ENCODE measurements at places on chromosomes 16 and 17. TPM values are rescaled to one million over a fixed set of nuclear protein-coding genes. Genes with fewer than 3 reads are reported as not detected.
A peak's percentile ranks its signal among the peaks of the same experiment; 100 is the strongest.

DNA sequence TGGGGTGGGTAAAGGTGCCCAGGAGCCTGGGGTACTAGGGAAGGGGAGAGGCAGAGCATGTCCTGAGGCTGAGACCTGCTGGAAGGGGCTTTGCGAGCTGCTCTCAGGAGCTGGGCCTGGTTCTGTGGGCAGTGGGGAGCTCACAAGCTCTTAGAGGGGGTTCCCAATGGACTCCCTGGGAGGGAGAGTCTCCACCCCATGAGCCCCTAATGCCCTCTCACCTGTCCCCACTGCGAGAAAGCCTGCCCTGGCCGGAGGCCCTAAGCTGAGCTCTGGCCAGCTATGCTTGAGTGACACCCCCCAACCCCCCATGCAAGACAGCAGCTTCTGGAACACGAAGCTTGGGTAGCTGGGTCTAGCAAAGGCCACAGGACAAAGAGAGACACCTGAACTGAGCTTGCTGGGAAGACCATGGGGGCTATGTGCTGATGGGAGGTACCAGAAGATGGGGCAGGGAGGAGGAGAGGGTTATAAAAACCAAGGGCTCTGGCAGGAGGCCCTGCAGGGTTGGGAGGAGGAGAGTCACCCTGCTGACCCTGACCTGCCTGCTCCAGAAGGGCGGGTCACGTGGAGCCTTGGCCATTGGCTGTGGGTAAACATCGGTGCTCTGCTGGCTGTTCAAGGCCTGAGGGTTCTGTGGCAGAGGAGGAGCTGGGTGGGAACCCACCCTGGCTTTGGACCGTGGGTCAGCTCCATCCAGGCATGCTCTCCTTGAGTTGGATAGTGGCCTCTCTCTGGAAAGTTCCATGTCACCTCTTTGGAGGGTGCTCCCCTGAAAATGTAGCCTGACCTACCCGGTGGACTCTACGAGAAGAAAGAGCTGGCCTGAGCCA lies 106.7 kb downstream of the RAB11FIP4 start:
- DNase-seq: no peak

- DNase-seq: no peak
These were observed at the start of gene C1QTNF8 for GRCh38 chr16:1096169-1097082. TSS of gene C1QTNF8 (minus strand) at chr16:1096244. CDS start at chr16:1094922, 1,322 bp downstream.

DNA sequence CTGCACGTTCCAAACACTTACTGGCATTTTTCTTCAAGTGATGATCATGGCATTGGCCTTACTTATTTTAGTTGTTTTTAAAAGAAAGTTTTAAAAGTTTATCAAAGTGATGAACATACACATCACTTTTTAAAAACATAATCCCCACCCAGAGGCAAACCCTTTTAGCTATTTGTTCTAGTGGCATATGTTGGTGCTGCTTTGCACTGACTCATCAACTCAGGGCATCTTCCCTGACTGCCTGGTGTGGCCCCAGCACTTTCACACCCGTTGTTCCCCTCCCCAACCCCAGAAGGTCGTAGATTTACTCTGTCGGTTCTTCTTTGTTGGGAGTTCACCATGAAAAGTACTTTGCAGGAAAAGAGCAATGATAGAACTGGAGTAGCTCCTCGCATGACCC lies 161.3 kb downstream of the RPTOR start:
- DNase-seq: no peak

Gene FBXO39
- 0.22 TPM for total RNA-seq

Gene AXIN2
- 33.4 TPM for total RNA-seq

- no peak for DNase-seq
These were observed 4.4 kb downstream of the ITGAL start for GRCh38 chr16:30476991-30477390.

GRCh38 chr16:69199382-69199781 lies 12.4 kb downstream of the SNTB2 start:
- no peak for DNase-seq

Gene EMP2
- 22.6 TPM for total RNA-seq

- DNase-seq: no peak
These were observed 4.2 kb upstream of the MAP3K14 start for GRCh38 chr17:45320931-45321461.

Gene SLC5A10
- not detected for total RNA-seq

Gene CHRNB1
- total RNA-seq: 13.8 TPM

DNA sequence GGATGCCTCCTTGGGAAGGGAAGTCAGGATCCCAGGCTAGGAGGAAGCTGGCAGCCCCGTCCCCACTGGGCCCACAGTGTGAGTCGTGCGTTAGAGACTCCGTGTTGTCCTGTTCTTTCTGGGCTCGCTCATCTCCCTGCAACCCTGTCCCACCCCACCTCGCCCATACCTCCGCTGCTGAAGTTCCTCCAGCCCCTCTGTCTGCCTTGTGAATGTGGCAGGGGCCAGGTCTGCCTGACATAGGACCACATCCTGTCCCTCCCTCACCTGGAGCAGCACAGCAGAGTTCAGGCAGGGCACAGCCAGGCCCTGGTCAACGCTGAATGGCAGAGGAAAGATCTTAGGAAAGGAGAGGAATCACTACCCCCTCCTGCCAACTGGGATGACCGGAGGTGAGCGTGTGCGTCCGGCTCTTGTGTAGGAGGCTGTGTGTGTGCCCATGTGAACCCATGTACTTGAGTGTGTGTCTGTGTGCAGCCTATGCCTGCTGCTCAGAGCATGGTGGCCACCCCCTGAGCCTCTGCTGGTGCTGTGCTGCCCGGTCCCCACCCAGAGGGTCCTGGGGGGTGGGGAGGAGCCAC lies 12.8 kb downstream of the KCNJ18 start:
- DNase-seq: no peak

- no peak for DNase-seq
These were observed 2177.2 kb downstream of the TP53TG3F start for GRCh38 chr16:35636480-35637230.

GRCh38 chr17:29111816-29112499 lies 68.2 kb downstream of the MYO18A start:
- peak; percentile 95 for DNase-seq

- no peak for DNase-seq
These were observed 31.8 kb downstream of the CD300LF start for GRCh38 chr17:74680941-74681340.

DNA sequence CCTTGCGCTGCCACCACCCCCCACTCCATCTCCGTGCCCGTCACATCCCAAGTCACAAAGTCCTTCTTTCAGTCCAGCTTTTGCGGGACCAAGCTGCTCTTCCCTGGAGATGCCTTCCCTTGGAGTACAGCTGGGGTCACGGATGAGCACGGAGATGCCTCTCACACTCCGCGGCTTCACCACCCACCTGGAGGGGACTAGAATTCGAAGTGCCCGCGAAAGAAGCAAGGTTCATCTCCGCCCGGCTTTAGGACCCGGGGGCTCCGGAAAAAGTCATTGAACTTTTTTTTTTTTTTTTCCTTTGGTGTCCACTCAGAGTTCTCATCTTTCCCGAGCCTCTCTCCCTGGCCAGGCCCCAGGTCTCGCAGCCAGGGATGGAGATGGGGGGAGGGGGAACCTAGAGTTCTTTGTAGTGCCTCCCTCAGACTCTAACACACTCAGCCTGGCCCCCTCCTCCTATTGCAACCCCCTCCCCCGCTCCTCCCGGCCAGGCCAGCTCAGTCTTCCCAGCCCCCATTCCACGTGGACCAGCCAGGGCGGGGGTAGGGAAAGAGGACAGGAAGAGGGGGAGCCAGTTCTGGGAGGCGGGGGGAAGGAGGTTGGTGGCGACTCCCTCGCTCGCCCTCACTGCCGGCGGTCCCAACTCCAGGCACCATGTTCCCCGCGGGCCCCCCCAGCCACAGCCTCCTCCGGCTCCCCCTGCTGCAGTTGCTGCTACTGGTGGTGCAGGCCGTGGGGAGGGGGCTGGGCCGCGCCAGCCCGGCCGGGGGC lies at the start of gene FKBP10:
TSS of gene FKBP10 (plus strand) at position 624 of the 771 bp plus-strand sequence. CDS start at position 655, 31 bp downstream.
- peak; percentile 91 for DNase-seq

DNA sequence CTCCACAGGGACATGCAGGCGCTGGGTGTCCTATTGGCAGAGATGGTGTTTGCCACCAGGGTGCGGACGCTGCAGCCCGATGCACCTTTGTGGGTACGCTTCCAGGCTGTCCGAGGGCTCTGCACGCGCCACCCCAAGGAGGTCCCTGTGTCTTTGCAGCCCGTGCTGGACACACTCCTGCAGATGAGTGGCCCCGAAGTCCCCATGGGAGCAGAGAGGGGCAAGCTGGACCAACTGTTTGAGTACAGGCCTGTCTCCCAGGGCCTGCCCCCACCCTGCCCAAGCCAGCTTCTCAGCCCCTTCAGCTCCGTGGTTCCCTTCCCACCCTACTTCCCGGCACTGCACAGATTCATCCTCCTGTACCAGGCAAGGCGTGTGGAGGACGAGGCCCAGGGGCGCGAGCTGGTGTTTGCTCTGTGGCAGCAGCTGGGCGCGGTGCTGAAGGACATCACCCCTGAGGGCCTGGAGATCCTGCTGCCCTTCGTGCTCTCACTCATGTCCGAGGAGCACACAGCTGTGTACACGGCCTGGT lies 2.8 kb downstream of the WDR81 start:
- no peak for DNase-seq

- DNase-seq: no peak
These were observed 30.4 kb upstream of the SSTR5 start for GRCh38 chr16:1042049-1042744.

DNA sequence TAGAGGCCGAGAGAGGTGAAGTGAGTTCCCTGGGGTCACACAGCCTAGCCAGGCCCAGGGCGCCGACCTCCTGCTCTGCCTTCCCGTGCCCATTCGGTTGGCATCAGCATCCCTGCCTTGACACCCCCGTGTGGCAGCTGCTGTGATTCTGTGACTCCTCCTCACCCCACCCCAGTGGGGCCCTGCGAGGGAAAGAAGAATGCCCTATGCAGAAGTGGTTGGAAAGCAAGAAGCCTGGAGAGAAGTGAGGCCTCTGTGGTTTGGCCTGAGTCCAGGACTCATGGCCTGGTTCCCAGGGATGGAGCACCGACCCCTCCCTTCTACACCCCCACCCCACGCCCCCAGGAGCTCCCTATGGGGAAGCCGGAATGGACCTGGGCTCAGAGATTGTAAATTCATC lies 296.2 kb downstream of the SEC14L1 start:
- no peak for DNase-seq

GRCh38 chr17:82267575-82268379 lies 5.7 kb downstream of the CSNK1D start:
- no peak for DNase-seq

DNA sequence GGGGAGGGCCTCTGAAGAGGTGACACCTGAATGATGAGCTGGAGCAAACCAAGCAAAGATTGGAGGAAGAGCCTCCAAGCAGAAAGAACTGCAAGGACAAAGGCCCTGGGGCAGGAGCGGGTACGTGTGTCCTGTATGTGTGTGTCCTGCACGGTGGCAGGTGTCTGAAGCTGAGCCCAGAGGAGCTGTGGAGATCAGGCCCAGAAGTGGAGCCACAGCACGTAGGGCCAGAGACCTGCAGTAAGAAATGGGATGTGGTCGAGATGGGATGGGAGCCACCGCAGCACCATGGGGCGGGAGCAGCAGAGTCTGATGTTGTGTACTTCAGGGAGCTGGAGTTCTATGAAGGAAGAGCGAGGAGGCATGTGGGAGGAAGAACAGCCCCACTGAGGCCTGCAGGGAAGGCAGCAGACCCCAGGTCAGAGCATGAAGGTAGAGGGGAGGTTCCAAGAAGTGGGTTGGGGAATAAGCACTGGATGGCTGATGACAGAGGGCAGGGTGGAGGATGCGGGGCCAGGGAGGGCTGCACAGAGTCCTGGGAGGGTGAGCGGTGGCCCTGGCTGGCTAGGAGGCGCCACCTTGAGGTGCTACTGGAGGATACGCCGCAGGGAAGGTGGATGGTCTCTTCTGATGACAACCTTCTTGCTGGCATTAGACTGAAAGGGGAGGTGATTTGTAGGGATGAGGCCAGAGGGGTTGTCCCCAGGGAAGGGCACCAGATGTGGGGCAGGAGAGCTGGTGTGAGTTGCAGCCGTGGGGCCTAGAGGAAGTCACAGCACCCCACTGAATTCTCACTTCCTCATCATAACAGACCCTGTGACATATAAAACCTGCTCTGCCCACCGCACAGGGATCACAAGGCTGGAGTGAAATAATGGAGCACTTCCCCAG lies 10.6 kb upstream of the CETP start:
- DNase-seq: peak; percentile 74

Gene OTOA
- total RNA-seq: 0.32 TPM

Gene TPSD1
- total RNA-seq: not detected

Gene KRTAP4-9
- not detected for total RNA-seq

Gene CBFB
- total RNA-seq: 34.3 TPM

DNA sequence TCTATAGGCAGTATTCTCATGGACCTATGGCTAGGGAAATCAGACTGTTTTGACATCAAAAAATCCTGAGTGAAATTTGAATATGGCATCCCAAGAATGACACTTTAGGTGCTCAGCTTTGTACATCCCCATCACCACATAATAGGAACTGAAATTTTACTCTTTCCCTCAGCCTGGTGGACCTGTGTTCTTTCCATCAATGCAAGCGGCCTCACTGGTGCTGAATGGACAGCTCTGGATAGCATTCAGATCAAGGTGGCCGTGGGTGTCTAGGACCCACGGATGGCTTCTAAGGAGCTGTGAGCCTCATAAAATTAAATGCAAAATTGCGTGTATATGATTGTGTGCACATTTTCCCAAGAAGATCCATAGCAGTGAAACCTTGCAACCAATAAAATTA lies 152.6 kb downstream of the MAP2K6 start:
- no peak for DNase-seq

- no peak for DNase-seq
These were observed 156.2 kb downstream of the PPM1E start for GRCh38 chr17:58911741-58912343.

GRCh38 chr16:85125570-85126393 lies 13.5 kb upstream of the CIBAR2 start:
- DNase-seq: no peak

Gene HSD17B2
- not detected for total RNA-seq

DNA sequence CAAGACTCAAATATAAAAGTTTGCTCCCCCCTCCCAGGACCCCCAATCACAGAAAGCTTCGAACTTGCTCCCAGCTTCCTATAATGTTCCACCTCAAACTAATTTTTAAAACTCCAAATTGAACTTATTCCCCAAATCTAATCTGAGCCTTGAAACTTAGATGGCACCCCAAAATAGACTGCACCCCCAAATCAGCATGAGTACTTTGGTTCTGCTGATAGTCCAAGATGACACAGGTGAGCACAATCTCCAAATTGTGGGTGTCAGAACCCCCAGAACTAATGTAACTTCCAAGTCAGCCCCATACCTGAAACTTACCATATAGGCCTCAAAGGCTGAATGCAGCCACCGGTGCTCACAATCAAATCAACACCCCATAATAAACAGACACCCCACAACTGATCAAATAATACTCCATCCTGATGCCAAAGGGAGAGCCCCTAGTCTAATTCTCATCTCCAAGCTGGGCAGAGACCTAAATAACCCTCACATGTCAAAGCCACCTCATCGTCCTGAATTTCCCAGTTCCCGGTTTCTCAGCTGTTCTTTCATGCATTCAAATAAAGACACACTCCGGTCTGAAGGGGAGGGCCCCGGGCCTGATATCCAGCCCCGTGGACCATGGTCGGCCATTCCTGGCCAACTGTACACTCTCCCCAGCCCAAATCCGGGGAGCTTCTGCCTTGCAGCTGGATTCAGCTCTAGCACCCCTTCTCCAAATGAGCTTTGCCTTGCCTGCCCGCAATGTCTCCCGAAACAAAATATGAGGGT lies 1.8 kb upstream of the BCL6B start:
- DNase-seq: no peak

Data from H1 (cell line).